Ureter (tissue), 1 donor: ENCODE measurements at places on chromosomes 1 and 21.

- no peak for DNase-seq
These were observed 138.0 kb downstream of the PLXNA2 start for GRCh38 chr1:208106218-208106617.

GRCh38 chr21:40052276-40052675 lies 185.0 kb downstream of the PCP4 start:
- DNase-seq, result no peak

DNA sequence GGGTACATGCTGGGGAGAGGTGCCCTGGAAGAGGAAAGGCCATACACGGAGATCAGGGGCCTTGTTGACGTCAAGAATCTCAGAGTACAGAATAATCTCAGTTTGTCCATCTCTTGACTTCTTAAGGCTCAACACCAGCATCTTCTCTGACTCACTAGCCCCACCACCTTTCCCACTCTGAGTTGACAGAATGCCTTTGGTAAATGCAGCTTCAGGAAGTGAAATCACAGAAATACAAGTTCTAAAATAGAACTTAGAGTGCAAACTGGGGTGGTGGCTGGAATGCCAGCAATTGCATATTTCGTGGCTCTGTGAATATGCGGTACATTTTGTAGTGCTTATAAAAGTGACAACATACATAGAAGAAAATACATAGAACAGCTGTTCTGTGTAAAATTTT lies 1.6 kb downstream of the COG2 start:
- DNase-seq, result no peak

GRCh38 chr1:207831517-207832327 lies 79.2 kb downstream of the CD34 start:
- no peak for DNase-seq

GRCh38 chr1:223142795-223143536 lies at the start of gene TLR5:
TLR5 (minus strand) TSS chr1:223143248; CDS start chr1:223113031, 30,217 bp downstream.
- DNase-seq, result peak; percentile 92

DNA sequence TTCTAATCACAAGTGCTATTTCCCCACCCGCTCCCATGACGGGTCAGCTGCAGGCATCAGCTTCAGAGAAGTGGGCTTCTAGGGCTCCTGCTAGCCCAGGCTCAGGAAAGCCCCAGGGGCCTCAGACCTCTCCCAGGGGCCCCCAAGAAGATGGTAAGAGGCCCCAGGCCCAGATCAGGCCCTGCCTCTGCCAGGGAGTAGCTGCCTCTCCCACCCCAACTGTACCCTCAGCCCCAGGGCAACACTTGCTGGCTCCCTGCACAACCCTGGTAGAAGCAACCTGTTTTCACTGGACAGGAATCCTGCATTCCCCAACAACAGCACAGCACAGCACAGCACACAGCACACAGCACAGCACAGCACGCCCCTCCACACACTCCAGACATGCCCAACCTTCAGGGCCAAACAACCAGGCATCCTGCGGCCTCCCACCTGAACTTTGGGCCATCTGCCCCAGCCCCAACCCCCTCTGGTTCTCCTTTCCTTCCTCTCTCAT lies 6.5 kb downstream of the BLACAT1 start:
- no peak for DNase-seq

DNA sequence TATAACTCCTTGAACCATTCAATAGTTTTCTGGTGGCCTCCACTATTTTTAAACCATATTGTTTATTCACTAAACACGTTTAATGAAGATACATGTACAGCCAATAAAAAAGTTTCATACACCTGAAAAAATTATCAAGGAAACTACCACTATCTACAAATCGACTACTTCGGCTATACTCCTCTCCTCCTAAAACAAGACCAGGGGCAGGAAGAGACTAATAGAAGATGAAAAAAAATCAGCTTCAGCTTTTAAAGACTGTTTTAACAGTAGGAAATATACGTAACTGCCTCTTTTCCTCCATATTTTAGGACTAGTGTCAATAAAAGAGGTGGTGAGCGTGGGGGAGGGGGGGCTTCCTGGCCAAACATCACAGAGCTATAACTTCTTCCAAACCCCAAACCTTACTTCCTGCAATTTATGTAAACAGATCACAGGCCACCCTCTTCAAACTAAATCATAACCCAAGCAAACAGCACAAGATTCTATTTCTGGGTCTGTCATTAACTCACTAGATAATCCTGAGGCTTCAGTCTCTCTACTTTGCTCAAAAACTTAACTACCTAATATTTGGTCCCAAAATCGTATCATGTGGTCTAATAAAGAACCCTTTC lies 15.1 kb downstream of the FOXJ3 start:
- no peak for DNase-seq

DNA sequence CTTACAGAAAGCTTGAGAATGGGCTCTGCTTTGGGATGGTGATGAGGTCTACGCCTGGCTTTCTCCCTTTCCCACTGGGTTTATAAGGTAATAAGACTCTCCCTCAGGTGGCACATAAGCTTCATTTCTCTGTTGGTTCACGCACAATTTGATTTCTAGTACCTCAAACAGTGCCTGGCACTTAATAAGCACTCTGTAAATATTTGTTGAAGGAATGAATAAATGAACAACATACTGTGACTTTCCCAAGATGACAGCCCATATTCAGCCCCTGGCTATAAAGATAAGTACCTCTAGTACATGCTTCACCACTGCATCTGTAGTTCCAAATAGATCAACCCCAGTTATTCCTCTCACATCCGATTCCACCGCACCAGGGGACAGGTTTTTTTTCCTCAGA lies 17.8 kb downstream of the COPA start:
- no peak for DNase-seq

- no peak for DNase-seq
These were observed 317.5 kb downstream of the ASTN1 start for GRCh38 chr1:176847052-176847451.

GRCh38 chr1:185517808-185518419 lies 200.9 kb upstream of the IVNS1ABP start:
- no peak for DNase-seq

GRCh38 chr1:58928514-58928913 lies 144.7 kb upstream of the JUN start:
- DNase-seq, result no peak

DNA sequence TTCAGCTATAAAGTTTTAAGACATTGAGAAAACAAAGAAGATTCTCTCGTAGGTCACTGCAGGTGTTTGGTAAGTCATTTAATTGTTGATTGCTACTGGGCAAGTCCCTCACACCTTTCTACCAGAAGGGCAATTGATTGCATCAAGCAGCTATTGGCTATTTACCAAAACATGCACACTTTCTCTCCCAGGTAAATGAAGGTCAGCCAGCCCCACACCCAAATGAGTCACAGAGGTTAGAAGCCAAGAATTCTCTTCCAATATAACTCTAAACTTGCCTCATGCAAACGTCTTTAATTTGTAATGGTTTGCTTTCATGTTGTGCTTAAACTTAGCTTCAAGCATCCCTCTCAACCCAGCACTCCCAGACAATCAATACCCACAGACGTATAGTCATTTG lies 475.3 kb upstream of the ADGRL2 start:
- no peak for DNase-seq

DNA sequence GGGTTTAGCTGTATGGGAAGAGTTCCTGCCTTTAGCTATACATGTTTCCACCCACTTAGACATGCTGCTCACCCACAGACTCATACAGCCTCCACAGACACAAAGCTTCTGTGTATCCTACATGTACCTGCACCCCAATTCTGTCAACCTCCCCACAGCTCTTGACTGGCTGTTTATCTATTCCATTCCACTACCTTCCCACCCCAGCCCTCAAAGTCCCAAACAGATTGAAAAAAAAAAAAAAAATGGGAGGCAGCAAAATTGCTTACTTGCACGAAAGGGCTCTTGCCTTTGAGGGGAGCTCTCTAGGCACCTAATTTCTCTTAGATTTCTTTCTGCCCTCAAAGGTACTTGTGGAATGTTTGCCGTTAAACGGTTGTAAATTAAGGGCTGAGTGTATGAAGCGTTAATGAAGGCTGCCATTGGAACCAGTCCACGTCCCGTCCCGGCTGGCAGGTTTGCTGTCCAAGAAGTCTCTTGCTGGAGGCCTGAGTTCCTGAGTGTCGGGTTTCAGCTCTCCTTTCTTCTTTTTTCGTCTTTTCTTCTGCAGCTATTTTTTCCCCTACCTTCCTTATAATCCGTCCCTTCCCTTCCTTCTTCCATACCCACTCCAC lies 43.6 kb downstream of the PBX1 start:
- DNase-seq, result no peak

DNA sequence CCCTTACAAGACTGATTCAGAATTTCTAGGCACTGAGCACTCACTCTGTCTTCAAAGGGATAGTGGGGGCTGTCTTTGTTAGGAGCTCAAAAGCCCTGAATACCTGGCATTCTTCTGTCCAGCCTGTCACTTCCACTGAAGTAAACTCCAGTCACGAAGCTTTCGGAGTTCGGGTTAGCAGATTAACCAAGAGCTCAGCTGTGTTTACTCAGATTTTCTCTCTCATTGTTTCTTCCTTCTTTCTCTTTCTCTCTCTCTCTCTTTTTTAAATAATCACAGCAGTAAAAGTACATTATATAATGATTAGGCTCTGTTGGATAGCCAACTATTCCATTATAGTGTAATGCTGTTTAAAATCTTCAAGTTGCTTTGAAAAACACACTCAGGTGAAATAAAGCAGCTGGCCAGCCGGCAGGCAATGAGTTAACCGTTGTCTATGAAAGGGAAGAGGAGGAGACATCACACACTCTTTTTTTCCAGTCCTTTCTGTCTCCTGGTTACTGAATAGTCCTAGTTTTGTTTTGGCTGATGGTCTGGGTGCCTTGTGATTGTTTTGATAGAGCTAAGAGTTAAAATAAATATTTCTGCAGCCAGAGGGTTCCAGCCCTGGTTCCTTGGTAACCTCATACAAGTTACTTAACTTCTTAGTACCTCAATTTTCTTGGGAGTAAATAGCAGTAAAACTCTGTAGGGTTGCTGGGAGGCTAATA lies 89.8 kb downstream of the ADSS2 start:
- DNase-seq, result no peak

DNA sequence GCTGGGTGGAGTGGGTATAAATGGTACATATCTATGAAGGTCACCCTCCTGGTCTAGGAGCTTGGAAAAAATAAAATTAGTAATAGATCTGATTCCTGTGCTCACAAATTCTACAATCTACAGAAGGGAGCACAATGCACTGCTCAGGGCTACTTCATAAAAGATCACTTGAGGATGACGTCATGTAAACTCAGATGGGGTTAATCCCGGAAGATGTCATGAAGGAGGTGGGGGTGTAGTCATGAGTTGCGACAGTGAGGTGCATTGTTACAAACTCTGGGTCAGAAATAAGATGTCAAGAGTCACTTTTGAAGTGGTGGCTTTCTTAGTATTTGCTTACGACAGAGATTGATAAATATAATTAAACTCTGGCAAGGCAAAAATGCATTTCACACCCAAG lies 68.2 kb downstream of the LHX9 start:
- DNase-seq, result no peak

- DNase-seq, result peak; percentile 69
These were observed 69.0 kb downstream of the SLC35A3 start for GRCh38 chr1:100038660-100039287.

DNA sequence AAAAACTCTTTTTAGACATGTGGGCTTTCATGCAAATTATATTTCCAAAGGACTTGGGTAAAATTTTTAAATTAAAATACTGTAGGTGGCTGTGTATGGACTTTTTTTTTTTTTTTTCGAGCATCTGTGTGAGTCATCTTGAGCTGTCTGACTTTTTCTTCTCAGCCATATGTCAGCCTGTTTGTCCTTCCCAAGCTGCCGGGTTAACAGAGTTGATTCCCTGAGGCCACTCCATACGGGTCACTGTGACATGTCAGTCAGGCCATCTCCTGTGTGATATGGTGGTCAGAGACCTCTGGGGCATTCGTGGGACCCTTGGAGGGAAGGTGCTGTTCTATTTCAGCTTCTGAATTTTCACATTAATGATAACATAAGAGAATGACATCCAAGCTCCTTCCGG lies 148.3 kb downstream of the KCNJ6 start:
- no peak for DNase-seq

- DNase-seq, result no peak
These were observed 40.3 kb downstream of the PRRX1 start for GRCh38 chr1:170704256-170704655.

GRCh38 chr1:237774246-237774645 lies 116.5 kb downstream of the ZP4 start:
- DNase-seq, result no peak

GRCh38 chr1:76705560-76705959 lies 161.7 kb upstream of the ST6GALNAC5 start:
- no peak for DNase-seq

GRCh38 chr1:112257043-112257835 lies 138.8 kb upstream of the CTTNBP2NL start:
- DNase-seq, result no peak

DNA sequence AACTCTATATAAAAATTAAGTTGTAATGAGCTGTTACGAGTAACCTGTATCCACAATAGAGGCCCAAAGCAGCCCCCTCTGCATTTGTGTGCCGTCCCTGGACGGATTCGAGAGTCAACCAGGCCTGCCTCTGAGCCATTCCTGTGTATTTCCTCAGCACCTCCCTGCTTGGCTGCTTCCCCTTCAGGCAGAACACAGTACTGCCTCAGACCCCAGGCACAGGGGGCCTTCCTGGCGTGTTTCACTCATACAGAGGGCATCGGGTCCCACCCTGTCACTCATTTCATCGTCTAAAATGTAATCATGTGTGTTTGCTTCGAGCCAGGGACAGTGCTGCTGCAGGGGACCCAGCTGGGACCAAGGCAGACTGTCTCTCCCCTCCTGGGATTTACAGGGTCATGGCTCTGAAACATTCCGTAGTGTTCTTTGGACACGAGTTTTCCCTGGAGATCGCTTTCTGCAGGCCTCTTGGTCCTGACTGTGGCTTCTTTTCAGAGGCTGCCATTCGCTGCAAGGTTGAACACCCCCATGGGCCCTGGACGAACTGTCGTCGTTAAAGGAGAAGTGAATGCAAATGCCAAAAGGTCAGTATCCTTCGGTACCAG lies 19.4 kb downstream of the LGALS8 start:
- DNase-seq, result no peak

DNA sequence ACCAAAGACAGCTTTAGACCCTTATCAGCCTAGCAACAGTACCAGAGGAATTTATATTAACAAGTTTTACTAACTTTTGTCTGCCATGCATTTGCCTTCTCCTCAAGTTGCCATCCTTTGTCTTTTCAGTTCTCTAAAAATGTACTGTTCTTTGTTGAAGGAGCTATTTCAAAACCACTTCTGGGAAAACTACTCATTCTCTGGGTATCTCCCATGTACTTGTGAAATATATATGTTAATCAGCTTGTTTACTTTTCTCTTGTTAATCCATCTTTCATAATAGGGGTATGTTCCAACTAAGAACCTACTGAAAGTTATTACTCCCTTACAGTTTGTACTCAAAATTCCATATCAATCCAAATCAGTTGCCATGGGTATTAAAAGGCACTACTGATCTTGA lies 16.3 kb downstream of the DPYD start:
- DNase-seq, result no peak

DNA sequence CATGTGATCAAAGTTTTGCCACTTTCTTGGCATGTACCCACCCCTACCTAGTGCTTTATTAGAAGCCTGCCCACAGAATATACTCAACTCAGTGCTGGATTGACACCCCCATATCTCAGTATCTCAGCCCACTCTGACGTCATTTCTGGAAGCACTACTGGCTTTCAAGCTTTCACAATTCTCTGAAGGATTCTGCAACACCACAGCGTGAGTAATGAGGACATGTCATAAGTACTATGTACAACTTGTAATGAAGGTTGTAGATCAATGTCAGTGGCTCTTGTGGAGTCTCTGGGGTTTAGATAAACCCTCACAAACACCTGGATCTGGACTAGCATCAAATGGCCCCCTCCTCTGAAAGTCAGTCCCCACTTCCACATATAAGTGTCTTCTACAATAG lies 57.2 kb downstream of the TNFSF4 start:
- DNase-seq, result no peak

- DNase-seq, result no peak
These were observed 125.3 kb downstream of the TRABD2B start for GRCh38 chr1:47871799-47872353.
